ENCODE measurements at places on chromosomes 7 and 10.
A peak's percentile ranks its signal among the peaks of the same experiment; 100 is the strongest.

DNA sequence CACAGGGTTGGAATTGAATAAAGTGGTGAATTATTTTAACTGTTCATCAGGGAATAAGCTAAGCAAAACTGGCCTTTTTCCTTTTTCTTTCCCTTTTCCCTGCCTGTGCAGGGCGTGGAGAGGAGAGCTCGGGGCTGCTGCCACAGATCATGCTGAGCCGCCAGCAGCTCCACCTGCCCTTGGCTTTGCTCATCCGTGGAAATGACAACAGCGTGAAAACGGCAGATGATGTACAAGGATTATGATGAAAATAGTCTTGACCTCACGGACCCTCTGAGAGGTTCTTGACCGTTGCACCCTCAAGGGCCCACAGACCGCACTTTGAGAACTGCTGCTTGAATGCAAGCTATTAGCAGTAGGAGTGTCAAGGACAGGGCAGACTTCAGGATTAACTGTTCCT, 10.6 kb downstream of the PPP2R2D start:
- no peak for DNase-seq

GRCh38 chr10:91684841-91685240, 52.0 kb upstream of the PPP1R3C start:
- DNase-seq = no peak

GRCh38 chr7:74332373-74333176, 43.4 kb downstream of the CLIP2 start:
- DNase-seq = no peak

DNA sequence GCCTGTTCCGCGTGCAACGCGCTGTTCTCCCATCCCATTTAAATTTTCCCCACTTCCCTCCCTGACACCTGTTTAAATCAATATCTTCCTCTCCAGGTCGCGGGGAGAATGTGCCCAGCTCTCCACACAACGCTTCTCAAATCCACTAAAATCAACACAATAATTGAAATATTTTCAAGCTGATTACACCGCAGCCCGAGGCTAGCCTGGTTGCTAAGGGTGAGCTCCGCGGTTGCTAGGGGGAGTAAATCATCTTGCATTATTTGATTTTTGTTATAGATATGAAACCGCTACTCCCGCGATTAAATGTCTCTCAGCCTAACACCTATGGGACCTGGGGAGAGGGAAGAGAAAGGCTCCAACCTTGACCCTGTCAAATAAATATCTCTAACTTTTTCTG, 36.2 kb downstream of the UNCX start:
- DNase-seq = no peak

DNA sequence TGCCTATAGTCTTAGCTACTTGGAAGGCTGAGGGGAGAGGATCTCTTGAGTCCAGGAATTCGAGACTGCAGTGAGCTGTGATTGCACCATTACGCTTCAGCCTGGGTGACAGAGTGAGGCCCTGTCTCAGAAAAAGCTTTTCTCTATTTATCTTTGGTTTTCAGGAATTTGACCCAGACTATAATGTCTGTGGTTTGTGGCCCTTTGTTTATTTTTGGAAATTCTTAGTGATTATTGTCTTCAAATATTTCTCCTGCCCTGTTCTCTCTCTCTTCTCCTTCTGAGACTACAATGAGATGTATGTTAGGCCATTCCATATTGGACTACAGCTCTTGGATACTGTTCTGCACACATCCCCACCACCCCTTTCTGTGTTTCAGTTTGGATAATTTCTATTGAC, 4.7 kb downstream of the MUC12 start:
- DNase-seq = no peak

GRCh38 chr7:124412531-124412930, 353.1 kb downstream of the GPR37 start:
- DNase-seq = no peak

- DNase-seq = no peak
These were observed 1.0 kb downstream of the POLM start for GRCh38 chr7:44081266-44081748.

- DNase-seq = no peak
These were observed 296.3 kb upstream of the NPSR1 start for GRCh38 chr7:34361663-34362250.

GRCh38 chr7:25319707-25320106, 91.4 kb upstream of the NPVF start:
- no peak for DNase-seq

- DNase-seq = no peak
These were observed 19.3 kb downstream of the UNCX start for GRCh38 chr7:1251796-1252539.

- no peak for DNase-seq
These were observed 28.2 kb downstream of the MEOX2 start for GRCh38 chr7:15658247-15658646.

DNA sequence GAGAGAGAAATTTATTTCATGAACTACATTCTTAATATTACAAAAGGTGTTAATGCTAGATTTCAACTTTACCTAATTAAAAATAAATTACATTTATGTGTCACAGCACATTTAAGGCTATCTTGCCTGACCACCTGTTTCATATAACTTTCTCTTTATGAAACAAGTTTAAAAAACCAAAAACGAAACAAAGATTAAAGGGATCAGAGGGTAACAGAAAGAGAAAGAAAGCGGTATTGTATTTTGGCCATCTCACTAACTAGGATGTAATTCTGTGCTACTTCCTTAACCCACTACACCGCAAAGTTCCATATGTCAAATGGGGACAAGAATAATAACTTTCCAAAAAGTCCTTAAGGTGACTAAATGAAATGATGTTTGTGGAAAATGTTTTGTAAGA, 6.3 kb upstream of the RHOBTB1 start:
- no peak for DNase-seq

- no peak for DNase-seq
These were observed 5.8 kb downstream of the KIAA1217 start for GRCh38 chr10:24214762-24215161.

GRCh38 chr10:16891375-16892313, 74.4 kb upstream of the RSU1 start:
- peak; percentile 7 for DNase-seq

Data from activated T-helper 1 cell treated with anti-CD3 and anti-CD28 coated beads, Interleukin-2, amount 50 U/mL, for 16 hours (primary cell).